AG08396 (cell line): ENCODE measurements at places on chromosomes 5 and 9.

GRCh38 chr5:83474991-83475390, 3.4 kb downstream of the VCAN start:
- no peak for DNase-seq

GRCh38 chr5:142143878-142144277, 35.3 kb downstream of the NDFIP1 start:
- peak; percentile 29 for DNase-seq

DNA sequence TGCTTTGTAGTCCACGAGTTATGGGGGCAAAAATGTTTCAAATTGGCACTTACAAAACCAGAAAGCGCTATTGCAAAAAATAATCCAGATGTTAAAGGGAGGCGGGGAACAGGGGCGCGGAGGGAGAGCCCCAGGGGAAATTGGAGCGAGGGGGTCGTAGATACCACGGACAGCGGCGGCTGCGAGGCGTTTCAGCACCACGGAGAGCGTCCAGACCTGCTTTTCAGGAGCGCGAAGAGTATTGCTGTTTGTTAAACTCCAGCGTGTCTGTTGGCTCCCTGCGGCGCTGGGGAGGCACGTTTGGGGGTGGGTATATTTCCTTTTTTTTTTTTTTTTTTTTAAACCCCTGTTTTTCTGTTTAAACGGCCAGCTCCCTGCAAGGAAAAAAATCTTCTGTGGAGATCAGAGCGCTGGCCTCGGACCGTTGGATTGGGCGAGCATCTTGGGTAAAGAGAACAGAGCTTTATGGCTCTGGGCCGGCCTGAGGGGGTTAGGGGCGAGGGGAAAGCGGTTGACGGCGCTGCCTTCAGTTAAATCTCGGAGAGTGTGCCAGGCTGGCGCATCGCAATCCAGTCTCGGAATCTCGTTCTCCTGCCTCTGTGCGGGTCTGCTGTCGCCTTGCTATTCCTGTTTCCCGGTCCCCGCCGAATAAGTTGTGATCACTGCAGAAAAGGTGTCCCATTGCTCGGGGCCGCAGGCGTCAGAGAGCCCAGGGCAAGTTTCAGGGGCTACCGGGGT, at the start of gene GLRA1:
Gene GLRA1 (minus strand): TSS at position 288 of the 738 bp plus-strand sequence. CDS start 302 bp downstream, outside the sequence.
- peak; percentile 52 for DNase-seq

DNA sequence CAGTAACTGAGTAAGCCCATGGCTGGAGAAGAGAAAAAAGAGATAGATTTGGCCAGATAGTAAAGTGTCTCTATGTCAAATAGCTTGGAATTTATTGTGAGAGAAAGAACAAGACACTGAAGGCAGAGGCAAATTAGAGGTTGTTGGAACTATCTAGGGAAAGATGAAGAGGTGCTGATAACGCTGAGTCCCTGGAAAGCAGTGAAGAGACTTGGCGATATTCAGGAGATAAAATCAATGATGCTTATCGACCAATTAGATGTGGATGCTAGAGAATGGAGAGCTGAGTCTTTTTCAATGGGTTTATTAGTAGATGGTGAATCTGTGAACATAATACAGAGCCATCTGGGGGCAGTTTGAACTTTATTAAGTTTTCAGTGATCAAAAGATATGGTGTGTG, 48.6 kb upstream of the GABRA1 start:
- DNase-seq: no peak

DNA sequence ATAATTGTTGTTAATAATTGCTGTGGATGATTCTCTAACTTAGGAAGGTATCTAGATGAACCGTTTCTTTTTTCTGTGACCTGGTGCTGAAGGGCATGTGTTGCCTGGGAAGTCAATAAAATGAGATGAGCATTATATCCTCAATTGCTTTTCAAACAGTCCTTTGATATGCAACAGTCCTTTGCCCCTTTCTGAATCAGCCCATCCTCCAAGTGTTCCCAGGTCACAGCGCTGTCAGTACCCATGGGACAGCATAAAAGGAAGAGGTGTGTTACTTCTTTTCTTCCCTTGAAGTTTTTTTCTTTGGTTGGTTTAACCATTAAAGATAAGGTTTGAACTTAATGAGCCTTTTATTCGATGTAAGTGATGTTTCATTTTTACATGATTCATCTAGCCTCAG, 651.8 kb downstream of the SEMA5A start:
- no peak for DNase-seq

- no peak for DNase-seq
These were observed 121.5 kb downstream of the HMHB1 start for GRCh38 chr5:143933451-143933850.

DNA sequence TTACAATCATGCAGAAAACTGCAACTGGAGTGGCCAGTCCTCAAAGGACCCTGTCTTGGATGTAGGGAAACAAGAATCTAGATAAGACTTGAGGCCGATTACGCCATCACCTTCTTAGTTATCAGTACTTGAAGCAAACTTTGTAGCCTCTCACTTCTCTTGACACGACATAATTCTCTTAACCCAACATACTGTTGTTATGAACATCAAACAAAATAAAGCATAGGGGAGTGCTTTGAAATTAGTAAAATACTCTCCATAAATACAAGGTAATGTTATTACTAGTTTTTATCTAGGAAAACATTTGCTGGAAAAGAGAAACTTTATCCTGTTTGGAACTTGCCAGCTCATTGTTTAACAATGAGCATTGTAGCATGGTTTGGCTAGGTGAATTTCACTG, 574.9 kb upstream of the DMAC1 start:
- DNase-seq: no peak

DNA sequence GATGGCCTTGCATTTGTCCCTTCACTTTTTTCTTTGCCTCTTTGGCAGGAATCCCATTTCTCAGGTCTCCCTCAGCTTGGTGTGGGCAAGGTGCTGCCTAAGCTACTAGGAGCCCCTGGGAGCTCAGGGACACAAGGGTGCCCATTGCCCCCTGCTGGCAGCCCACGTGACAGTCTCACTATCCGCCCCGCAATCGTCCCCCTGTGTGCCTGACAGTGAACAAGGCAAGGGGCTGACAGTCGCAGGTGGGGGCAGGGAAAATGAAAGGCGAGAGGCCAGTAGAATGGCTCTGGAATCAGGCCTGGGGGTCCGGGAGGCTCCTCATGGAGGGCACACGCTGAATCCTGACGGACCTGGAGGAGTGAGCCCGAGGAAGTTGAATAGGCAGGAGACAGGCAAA, 2.0 kb upstream of the PCDH12 start:
- DNase-seq: no peak

- DNase-seq: no peak
These were observed 12.3 kb upstream of the STING1 start for GRCh38 chr5:139494832-139495231.

GRCh38 chr5:2203774-2204173, 321.0 kb upstream of the IRX4 start:
- no peak for DNase-seq

DNA sequence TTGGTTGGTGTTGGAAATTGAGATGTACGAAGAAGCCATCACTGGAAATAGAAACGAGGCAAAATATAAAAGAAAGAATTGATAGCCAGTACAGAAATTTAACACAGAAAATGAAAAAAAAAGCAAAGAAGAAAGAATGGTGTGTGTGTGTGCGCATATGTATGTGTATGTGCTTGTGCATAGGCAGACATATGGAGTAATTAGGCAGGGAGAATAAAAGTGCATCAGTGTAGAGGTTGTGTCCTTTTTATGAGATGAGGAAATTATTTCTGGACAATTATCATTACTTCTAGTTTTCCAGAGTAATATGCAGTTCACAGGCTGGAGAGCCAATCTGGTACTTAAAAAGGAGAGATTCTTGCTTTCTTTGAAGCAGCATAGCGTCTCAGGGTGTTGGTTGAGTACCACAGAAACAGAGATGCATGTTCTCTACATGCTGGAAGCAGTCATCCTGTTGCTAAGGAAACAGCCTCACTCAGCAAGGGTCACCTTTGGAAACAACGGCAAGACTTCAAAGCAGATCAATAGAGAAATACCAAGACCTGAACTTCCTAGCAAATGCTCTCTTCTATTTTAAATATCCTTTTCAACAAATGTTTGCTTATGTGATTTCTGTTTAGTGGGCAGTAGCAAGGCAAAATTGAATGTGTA, 172.7 kb downstream of the TAF11L14 start:
- no peak for DNase-seq

DNA sequence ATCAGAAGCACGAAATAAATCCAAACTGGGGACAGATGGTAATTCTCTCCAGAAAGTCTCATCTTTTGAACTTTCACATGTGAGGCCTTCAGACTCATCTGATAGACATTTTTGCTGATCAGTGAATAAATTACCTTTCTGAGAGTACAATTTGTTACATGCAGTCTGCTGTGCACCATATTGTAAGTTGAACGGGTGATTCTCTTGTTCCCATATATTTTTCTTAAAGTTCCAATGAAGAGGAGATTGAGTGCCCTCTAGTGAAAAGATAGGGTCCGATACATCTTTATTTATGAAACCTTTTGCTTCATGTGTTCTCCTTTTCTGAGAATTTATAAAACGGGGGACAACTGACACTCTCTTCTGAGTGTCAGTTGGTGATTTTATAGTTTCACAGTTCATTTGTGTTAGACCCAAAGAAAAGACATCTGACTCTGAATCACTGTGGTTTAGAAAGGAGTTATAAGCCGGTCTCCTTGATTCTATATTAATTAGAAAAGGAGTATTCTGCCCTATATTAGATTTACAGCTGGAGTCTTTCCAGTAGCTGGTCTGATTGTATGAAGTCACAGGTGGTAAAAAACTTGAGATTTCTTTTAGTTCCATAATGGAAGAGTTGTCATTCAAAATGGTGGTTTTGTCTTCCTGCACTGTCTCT, 30.4 kb downstream of the GNG10 start:
- peak; percentile 8 for DNase-seq

DNA sequence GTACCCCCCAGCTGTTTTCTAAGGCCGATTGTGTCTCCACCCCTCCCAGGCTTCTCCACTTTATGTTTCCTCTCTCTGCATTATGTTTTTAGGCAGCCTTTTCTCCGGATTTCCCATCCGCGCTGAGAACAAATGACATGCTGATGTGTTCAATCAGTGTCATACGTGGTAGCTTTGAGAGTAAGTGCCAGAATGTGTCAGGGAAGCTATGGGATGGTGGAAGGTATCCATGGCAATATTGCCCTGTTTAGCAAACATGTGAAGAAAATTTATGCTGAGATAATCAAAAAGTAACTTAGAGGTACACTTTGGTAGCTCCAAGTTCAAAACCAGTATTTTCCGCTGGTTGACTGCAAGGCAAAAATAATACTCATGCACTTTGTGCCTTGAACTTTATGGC, 36.6 kb upstream of the LECT2 start:
- no peak for DNase-seq

- DNase-seq: no peak
These were observed 40.4 kb upstream of the APC start for GRCh38 chr5:112697322-112697721.

DNA sequence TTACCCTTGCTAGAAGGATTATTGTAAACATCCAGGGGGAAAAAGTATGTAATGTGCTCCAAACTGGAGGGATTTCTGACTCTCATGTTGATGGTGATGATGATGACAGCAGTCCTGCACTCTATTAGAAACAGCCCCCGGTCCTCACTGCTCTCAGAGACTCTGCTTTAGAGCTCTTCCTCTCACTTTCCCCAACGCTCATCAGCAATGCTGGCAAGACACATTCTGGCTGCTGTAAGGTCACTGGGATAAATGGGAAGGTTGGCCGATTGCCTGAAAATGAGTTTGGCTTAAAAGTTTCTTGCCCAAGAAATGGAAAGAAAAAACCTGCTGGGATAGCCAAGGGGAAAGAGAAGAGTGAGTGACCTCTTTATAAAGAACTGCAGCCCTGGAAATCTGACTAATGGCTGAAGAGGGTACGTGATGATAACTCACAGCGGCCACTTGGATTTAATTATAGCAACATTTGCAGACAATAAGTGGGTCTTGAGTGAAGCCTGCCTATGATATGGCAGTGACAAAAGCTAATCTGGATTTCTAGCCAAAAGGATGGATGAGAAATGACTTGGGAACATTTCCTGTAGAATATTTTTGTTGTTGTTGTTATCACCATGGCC, 235.8 kb downstream of the TMEM38B start:
- no peak for DNase-seq

DNA sequence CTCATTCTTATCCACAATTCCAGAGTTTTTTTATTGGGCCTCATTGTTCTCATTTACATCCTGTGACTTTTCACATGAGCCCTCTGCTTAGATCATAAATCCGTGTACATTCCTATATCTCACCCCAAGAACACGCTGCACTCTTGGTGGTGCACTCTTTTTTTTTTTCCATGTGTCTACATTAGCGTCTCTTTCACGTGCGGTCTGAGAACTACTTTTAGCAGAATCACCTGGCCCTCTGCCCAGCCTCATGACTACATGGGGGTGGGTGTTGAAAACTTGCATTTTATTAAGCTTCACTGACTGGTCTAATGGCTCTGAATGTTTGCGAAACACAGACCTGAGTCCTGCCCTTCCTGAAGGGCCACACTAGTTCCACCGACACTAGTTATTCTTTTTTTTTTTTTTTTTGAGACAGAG, 18.6 kb downstream of the C9orf57 start:
- peak; percentile 45 for DNase-seq

GRCh38 chr9:312596-313320, 98.1 kb downstream of the DOCK8 start:
- DNase-seq: no peak

- no peak for DNase-seq
These were observed 67.3 kb upstream of the VCAN start for GRCh38 chr5:83404182-83404716.

- no peak for DNase-seq
These were observed 513.7 kb upstream of the PTGER4 start for GRCh38 chr5:40165789-40166728.

DNA sequence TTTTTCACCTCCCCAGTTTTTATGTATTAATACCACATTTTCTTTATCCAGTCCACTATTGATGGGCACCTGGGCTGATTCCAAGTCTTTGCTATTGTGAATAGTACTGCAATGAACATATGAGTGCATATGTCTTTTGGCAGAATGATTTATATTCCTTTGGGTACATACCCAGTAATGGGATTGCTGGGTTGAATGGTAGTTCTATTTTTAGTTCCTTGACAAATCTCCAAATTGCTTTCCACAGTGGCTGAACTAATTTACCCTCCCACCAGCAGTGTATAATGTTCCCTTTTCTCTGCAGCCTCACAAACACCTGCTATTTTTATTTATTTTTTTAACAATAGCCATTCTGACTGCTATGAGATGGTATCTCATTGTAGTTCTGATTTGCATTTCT, 340.2 kb downstream of the ADAMTS6 start:
- DNase-seq: no peak

GRCh38 chr5:132813599-132814502, 749 bp downstream of the SOWAHA start:
- no peak for DNase-seq

DNA sequence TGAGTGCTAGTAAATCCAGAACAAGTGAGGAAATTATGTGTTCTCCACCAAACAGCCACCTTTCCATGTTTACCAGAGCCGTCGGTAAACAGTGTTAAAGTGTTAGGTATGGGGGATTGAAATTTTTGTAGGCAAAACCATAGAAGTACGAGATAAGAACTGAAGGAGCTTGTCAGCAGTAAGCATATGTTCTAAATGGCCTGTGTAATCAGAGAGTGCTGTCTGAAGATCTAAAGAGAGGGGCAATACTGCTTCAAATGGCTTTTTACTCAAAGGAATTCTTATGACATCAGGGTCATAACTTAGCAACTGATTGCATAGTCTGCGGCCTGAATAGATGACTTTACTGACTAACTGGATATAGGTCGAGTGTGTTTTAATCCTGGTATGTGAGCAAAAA, 13.4 kb upstream of the TEX10 start:
- no peak for DNase-seq

- DNase-seq: no peak
These were observed 155.8 kb downstream of the SH3GL2 start for GRCh38 chr9:17734674-17735073.

GRCh38 chr9:94861589-94862272, 135.2 kb downstream of the AOPEP start:
- DNase-seq: peak; percentile 51
